Mesothelial cell of epicardium (in vitro differentiated cells): ENCODE measurements at places on chromosomes 5 and 9.
A peak's percentile ranks its signal among the peaks of the same experiment; 100 is the strongest.

- DNase-seq: no peak
Observed at GRCh38 chr9:118644066-118644465, 725.2 kb downstream of the BRINP1 start.

GRCh38 chr5:159620853-159621540 is 290.7 kb upstream of the IL12B start:
- DNase-seq: no peak

- no peak for DNase-seq
Observed at GRCh38 chr5:97164846-97165245, 18.2 kb downstream of the RIOK2 start.

- DNase-seq: no peak
Observed at GRCh38 chr5:75948438-75948837, 134.7 kb upstream of the SV2C start.

DNA sequence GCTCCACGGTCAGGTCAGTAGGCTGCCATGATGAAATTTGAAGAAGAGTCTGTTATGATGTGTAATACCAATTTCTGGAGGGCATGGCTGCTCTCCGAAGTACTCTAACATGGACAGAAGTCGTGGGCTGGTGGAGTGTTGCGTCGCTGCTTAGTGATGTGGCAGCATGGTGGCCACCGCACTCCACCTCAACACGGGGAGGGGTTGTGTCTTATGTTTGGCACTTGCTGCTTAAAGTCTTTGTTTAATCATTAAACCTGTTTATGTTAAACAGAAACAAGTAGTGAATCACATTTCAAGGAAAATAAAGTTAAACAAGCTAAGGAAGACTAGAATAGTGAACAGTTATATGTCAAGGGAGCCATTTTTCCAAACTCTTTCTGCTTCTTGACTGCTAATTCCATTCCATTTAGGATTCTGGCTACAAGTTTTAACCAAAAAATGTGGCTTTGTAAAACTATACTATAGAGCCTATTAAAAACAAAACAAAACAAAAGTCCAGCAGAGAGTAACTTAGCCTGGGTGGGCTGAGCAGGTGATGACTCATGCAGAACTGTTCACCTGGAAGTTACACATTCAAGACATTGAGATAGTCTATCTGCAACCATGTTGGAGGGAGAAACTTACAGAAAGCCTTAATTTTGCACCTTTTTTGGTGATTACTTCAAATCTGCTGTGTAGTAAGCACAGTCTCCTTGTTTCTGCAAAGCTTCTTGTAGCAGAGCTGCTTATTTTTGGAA is 9.5 kb downstream of the HABP4 start:
- DNase-seq: no peak

DNA sequence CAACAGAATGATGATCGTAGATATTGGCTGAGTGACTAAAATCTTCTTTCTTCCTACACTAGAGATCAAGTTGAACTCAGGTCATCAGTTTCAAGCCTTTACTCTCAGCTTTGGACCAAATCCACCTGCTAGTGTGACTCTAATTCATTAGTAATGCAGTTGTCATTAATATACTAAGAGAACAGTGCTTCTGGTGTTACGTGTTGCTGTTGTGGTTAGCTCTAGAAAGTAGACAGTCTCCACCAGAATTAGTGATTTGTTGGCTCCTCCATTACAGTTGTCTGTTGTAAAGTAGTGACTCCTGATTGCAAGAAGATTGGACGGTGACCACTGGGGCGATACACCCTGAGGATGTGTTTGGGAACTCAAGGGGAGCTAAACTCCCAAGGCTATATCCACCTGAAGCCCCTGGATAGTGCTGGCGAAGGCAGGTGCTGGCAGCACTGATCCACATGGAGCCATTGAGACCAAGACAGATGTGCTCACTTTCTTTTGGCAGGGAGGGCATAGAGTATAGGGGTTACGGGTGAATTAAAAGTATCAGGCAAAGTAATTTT is 3.1 kb downstream of the CAMK4 start:
- no peak for DNase-seq

DNA sequence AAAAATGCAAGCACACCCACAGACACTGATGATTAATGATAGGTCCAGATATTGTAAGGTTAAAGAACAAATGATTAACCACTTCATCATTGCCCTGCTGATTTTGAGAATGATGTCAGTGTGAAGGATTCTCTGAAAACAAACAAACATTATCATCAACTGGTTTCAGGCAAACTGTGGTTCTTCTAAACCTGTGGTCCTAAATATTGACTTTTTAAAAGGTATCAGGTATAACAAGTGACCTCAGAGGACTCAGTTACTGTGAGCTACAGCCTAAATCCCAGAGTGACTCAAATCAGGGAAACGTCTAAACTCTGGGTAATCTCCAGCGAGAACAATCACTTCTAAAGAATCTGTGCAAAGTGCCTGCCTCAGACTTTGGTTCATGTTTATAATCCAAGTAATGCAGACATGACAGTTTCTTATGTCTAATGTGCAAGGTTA is 172.3 kb upstream of the CDH6 start:
- DNase-seq: no peak

- DNase-seq: no peak
Observed at GRCh38 chr5:159155960-159156359, 53.4 kb downstream of the RNF145 start.

DNA sequence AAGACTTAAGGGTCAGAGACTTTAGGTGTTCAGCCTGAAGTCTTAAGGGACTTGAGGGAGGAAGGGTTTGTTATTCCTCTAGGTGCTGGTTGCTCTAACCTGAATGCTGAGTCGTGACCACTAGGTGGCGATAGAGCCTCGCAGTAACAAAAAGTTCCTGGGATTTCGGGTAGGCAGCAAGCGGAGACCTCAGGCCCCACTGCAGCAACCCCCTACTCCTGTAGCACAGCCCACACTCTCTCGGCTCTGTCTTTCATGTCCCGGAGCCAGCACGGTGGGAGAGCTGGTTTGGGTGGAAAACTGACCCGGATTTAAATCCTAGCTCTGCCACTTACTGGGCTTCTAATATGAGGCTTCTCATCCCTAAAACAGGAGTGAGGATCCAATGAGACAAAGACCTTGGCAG is 100.3 kb upstream of the PANK3 start:
- DNase-seq: peak; percentile 49

- DNase-seq: no peak
Observed at GRCh38 chr5:41637424-41637823, 127.0 kb upstream of the PLCXD3 start.

DNA sequence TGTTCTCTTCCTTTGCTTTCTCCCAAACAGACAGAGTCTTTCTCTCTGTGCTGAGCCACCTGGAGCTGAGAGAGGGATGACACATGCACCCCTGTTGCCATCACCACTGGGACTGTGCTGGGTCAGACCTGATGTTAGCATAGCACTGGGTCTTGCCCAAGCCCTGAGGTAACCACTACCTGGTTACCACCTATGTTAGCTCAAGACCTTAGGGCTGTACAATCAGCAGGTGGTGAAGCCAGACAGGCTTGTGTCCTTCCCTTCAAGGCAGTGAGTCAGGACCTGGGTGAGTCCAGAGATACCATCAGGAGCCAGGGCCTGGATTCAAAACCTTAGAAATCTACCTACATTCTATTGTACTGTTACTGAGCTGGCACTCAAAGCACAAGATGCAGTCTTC is 32.1 kb downstream of the FST start:
- DNase-seq: no peak

DNA sequence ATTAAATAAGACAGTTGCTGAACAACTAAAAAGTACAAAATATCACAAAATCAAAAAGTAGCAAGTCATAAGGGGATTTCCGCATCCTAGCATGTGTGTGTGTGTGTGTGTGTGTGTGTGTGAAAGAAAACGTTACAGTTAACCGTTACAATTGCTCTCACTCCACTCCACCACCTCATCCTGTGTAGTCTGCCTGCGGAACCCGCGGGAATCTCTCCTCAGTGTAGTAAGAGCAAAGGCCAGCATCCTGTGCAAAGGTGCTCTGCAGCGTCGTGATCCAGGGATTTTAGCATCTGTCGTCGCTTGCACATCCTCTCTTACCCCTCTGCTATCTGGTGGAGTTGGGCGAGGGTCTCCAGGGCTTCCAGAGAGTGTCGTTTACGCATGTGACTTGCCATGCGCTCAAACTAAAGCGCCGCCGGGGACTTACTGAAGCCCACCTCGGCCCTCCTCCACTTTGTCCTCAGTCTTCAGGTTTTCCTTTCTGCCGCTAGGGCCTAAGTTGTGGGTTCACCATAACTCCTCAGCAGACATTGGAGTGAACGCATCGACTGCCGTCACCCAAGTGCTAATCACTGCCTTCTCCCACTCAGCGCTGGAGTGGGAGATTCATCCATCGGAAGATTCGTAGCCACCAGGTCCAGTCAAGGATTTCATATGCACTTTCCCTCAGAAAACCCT is 3.9 kb downstream of the CDKN2B start:
- DNase-seq: no peak

GRCh38 chr9:20788526-20789451 is 104.7 kb downstream of the FOCAD start:
- DNase-seq: no peak

DNA sequence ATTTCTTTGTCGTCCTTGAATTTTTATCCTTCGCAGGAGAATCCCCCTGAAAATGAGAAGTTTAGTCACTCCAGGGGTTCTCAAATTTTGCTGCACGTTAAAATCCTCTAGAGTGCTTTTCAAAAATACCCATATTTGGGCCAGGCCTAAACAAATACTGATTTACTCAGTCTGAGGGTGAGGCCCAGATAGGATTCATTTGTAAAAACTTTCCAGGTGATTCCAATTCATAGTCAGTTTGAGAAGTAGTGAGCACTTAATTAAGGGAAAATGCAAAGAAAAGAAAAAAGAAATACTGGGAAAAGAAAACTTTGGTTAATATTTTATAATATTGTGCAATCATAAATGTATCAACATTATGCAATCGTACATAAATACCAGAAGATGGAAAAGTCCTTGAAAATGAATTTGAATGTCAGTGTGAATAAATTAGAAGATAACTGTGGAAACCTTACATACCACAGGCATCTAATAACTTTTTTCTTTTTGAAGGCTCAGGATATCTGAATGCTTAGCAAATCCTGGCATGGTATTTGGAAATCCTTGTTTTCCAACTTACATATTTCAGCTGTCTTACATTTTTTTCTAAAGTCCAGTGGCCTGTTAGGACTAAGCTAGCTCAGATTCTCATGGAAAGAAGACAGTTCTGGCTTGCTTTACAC is 116.5 kb upstream of the DAPK1 start:
- no peak for DNase-seq

DNA sequence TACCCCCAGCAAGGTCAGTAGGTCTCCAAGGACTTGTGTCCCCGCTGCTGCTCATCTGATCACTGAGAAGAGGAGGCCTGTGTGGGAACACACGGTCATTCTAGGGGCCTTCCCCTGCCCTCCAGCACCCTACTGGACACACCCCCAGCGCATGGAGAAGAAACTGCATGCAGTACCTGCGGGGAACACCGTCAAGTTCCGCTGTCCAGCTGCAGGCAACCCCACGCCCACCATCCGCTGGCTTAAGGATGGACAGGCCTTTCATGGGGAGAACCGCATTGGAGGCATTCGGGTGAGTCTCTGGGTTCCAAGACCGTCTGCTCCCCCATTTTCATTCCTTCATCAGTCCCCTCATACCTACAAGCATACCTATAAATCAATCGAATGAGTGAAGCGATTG is 4.1 kb downstream of the FGFR4 start:
- no peak for DNase-seq

GRCh38 chr9:715300-715699 is 126.2 kb upstream of the DMRT1 start:
- no peak for DNase-seq

GRCh38 chr9:38213631-38214299 is 144.7 kb upstream of the SHB start:
- no peak for DNase-seq

- DNase-seq: no peak
Observed at GRCh38 chr5:50415912-50416311, 25.2 kb downstream of the EMB start.

DNA sequence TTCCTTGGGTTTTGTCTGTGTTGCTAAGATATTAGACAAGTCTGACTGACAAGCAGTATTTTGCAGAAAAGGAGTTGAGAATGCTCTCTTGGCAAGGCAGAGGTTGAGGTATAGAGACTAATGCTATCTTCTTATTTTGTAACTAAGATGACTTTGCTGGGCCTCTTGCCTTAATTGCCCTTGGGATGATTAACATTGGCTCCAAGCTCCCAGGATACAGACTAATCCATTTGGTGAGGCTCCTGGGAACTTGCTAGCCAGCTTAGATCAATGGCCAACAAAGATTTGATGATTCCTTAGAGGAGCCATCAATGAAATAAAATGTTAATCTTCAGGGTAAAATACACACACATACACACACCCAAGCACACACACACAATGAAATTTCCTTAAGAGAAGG is 28.7 kb upstream of the AP3B1 start:
- DNase-seq: no peak

- no peak for DNase-seq
Observed at GRCh38 chr9:115378758-115379157, 260.8 kb upstream of the TNC start.

- no peak for DNase-seq
Observed at GRCh38 chr9:94925751-94926430, 199.4 kb downstream of the AOPEP start.

- DNase-seq: no peak
Observed at GRCh38 chr9:134206311-134207300, 42.2 kb upstream of the RNU6ATAC start.

GRCh38 chr9:114687034-114687433 is 5.0 kb upstream of the TEX48 start:
- DNase-seq: no peak

DNA sequence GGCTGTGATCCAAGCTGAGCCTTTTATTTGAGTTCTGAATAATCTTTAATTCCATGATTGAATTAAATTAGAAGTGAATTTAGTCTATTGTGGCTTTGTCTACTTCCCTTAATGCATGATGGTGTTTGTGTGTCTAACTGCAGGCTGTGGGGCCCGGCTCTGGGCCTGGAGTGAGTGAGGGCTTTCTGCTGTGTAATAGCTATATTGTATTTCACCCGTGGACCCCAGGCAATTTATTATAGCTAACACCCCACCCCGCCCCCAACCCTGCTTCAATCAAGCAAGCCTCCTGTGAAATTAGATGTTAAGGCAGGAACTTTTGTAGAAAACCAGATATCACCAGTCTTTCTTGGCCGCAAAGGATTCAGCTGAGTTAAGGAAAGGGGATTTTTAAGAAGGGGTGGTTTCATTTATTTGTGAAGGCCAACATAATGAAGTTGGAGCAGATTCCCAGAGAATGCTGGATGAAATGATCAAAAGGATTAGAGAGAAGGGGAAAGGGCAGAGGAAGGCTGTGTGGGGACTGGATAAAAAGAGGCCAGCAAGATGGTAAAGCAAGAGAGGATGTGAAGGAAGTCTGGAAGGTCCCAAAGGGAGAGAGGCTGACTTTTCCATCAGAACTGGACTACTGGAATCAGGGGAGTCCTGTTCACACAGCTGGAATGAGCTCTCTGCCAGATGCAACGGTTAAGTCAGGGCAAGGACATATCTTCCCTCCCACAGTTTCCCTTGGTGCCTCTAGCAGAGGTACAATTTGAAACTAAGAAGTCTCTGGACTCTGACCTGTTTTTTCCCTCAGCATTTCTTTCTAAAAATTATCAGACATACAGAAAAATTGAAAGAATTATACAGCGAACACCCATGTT is 125.3 kb upstream of the SAP30L start:
- no peak for DNase-seq

- DNase-seq: no peak
Observed at GRCh38 chr9:38374847-38375571, 17.5 kb upstream of the ALDH1B1 start.

- no peak for DNase-seq
Observed at GRCh38 chr9:36501727-36502126, 71.0 kb upstream of the MELK start.
